ENCODE measurements at places on chromosomes 7 and 10. TPM values are rescaled to one million over a fixed set of nuclear protein-coding genes. Genes with fewer than 3 reads are reported as not detected.

The ZNRF2 gene
- 19.4 TPM for total RNA-seq

The AKR1C4 gene
- not detected for total RNA-seq

The ANKRD30A gene
- not detected for total RNA-seq

The HOXA1 gene
- 5.5 TPM for total RNA-seq
